ENCODE measurements at places on chromosomes 6 and 20.

DNA sequence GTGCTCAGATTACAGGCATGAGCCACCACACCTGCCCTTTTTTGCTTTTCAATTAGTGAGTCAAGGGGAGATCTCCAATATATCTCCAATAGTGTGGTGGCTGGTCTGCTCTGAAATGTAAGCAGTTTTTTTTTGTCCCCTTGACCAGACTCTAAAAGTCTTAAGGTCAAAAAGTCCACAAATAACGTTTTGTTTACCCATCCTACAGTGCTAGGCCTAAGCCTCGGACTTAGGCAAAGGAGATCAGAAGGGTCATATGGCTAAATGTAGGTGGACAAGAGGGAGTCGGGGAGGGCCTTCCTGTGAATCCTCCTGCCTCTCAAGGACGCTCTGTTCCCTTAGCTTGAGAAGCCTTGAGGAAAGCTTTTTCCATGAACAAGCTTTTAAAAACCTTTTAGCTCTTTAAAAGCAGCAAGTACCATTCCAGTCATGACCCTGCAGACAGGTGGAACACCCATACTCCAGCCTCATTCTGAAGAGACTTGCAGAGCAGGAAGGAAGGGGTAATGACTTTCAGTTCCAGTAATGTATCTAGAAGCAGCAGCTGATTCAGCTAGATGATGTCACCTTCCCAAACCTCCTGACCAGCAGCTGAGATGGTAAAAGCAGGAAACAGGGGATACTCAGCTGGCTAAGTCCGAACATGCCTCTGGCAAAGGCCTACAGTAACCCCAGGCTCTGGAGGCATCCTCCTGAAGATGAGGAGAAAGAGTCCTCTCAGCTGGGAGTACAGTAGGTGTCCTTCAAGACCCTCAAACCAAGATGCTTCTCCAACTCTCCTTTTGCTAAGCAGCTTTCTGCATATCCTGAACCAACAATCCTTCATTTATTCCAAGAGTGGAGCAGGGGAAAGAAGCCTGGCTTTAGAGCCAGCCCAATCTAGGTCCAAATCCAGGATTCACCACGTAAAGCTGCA, 23.6 kb downstream of the BCL2L1 start:
- DNase-seq, result no peak

- no peak for DNase-seq
Measured at GRCh38 chr6:158642097-158642601, 2.4 kb downstream of the DYNLT1 start.

DNA sequence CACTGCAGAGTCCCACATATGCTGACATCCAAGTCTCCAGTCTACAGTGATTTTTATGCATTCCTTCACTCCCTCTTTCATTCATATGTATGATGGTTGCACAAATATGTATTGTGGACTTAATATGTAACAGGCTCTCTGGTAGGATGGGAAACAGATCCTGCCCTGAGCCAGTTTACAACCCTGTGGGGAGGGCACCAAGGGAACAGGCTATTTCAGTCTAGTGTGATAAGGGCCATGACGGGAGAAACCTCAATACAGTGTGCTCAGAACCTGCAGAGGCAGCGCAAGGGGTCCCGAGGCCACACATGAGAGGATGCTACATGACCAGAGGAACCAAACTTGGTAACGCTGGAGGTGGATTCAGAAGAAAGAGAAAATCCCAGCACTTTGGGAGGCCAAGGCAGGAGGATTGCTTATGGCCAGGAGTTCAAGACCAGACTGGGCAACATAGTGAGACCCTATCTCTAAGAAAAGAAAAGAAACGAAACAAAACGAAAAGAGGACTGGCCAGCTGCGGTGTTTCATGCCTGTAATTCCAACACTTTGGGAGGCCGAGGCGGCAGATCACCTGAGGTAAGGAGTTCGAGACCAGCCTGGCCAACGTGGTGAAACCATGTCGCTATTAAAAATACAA, 249.8 kb upstream of the JARID2 start:
- no peak for DNase-seq

- no peak for DNase-seq
Measured at GRCh38 chr20:10639737-10640556, 33.9 kb downstream of the JAG1 start.

- DNase-seq, result no peak
Measured at GRCh38 chr20:1215386-1216170, 10.3 kb upstream of the RAD21L1 start.

Measured in central memory CD4-positive, alpha-beta T cell (primary cell).